ENCODE measurements at places on chromosomes 7 and 10.

- DNase-seq = no peak
Observed at GRCh38 chr7:70455925-70456324, 676.0 kb upstream of the GALNT17 start.

GRCh38 chr10:7239312-7239985 lies 171.4 kb downstream of the SFMBT2 start:
- no peak for DNase-seq

- DNase-seq = no peak
Observed at GRCh38 chr7:139396323-139396951, 36.7 kb downstream of the LUC7L2 start.

- no peak for DNase-seq
Observed at GRCh38 chr7:127895814-127896280, 135.4 kb downstream of the LRRC4 start.

GRCh38 chr7:147308539-147308938 lies 1191.9 kb downstream of the CNTNAP2 start:
- no peak for DNase-seq

GRCh38 chr10:32905466-32905865 lies 52.6 kb downstream of the ITGB1 start:
- no peak for DNase-seq

All from uterus (tissue), 4 donors.